DMS 273 treated with DMSO at 0.1 percent for 48 hours (cell line): ENCODE measurements at places on chromosomes 1 and 21.

- DNase-seq, result no peak
Observed at GRCh38 chr1:109740615-109741373, at the start of gene GSTM3. Gene GSTM3 (minus strand): TSS chr1:109741038. CDS start chr1:109740287, 751 bp downstream.

GRCh38 chr1:36612881-36613280, 130.2 kb upstream of the CSF3R start:
- no peak for DNase-seq

- DNase-seq, result no peak
Observed at GRCh38 chr1:229843627-229844238, 217.7 kb downstream of the URB2 start.

GRCh38 chr1:42942444-42942843, 16.2 kb downstream of the SLC2A1 start:
- DNase-seq, result no peak

DNA sequence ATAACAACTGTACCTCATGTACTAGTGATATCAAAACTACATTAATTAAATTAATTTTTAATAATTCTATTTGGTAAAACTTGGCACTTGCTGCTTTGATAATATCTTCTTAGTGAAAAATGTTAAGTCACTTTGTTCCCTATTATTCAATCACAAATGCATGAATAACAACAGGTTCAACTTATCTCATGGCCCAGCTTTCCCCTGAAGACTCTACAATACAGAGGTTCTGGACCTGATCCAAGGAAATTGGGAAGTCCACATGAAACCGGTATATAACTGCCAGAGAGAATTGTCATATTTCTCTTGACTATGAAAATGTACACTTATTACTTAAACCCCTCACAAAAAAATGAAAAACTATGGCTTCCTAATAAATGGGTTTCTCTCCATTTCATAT, 33.9 kb upstream of the PTPRC start:
- no peak for DNase-seq

- DNase-seq, result peak; percentile 37
Observed at GRCh38 chr1:85109475-85109874, 61.2 kb upstream of the MCOLN3 start.

GRCh38 chr1:74504125-74504932, 8.1 kb downstream of the LRRC53 start:
- DNase-seq, result peak; percentile 8

- no peak for DNase-seq
Observed at GRCh38 chr21:34997294-34997693, 51.8 kb downstream of the RUNX1 start.

DNA sequence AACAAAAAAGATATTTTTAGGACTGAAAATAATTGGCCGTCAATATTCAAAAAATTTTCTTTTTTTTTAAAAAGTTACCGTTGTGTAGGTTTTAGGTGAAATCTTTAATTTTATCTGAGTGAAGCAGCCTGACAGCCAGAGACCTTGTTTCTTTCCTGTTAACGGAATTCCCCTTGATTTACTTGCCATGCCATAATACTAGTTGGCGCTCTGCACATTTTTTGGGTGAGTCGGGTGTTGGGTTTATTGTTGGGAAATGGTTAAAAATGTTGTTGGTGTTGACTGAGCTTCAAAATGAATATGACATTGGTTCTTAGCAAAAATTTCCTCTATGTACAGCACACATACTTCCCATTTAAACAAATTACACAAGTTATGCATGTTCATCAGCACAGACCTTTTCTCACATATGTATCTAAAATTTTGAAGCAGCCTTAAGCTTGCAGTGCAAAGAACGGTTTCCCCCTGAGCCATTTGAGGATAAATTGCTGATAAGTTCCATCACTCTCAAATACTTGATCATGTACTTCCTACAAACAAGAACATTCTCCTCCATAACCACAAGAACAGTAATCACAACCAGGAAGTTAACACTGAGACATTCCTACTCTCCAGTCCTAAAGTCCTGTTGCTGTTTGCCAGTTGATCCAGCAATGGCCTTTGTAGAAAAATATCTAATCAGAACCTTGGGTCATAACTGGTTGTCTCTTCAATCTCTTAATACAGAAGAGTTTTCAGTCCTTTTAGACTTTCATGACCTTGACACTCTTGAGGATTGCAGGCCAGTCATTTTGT, 34.2 kb downstream of the CAMTA1 start:
- DNase-seq, result no peak

GRCh38 chr1:214670098-214670497, 67.1 kb downstream of the CENPF start:
- no peak for DNase-seq

GRCh38 chr1:47416319-47417169, 459 bp downstream of the FOXE3 start:
- DNase-seq, result no peak

- no peak for DNase-seq
Observed at GRCh38 chr1:9331016-9331415, 38.3 kb downstream of the SPSB1 start.

DNA sequence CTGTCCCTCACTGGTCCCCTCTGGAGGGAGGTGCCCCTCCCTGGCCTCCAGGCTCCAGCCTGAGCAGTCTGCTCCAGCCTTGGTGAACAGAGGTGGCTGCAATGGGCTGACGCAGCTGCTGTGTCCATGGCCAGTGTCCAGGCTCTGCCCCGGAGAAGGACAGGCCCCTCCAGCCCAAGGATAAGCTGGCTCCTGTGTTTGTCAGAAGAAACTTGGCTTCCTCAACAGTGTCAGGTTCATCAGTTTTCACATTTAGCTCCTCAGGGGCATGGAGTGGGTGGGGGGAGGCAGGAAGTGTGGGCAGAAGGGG, 402.8 kb downstream of the MATN1 start:
- no peak for DNase-seq

GRCh38 chr1:232709386-232709785, 79.5 kb upstream of the SIPA1L2 start:
- no peak for DNase-seq

DNA sequence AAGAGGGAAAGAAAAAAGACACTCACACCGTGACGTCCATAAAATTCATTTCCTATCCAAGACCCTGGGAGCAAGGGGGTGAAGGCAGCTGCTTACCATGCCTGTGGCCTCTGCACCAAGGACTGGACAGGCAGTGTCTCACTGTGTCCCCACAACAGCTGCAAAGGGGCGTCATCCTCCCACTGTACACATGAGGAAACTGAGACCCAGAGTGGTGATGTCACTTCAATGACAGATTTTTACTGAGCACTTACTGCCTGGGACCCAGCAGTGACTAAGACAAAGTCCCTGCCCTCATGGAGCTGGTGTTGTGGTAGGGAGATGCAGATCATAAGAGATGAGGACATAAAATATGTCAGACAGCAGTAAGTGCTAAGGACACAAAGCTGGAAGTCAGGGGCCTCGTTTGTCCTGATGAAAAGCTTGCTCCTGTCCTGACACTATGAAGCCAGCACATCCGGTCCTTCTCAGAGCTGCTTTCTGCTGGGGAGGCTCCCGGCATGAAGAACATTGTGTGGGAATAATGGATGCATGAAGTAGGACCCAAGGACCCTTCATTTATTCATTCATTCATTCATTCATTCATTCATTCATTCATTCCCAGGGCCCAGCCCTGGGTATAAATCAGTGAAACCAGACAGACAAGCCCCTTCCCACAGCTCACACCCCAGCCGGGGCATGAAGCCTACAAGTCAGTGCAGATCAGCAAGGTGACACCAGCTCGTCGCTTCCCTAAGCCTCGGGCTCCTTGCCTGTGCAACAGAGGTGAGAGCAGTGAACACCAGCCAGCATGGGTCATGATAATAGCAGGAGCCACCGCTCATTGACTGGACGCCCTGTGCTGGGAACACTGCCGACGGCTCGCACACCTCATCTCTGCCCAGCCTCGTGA, 473.7 kb downstream of the MATN1 start:
- DNase-seq, result no peak

- DNase-seq, result no peak
Observed at GRCh38 chr1:34140011-34140676, 24.9 kb downstream of the CSMD2 start.

DNA sequence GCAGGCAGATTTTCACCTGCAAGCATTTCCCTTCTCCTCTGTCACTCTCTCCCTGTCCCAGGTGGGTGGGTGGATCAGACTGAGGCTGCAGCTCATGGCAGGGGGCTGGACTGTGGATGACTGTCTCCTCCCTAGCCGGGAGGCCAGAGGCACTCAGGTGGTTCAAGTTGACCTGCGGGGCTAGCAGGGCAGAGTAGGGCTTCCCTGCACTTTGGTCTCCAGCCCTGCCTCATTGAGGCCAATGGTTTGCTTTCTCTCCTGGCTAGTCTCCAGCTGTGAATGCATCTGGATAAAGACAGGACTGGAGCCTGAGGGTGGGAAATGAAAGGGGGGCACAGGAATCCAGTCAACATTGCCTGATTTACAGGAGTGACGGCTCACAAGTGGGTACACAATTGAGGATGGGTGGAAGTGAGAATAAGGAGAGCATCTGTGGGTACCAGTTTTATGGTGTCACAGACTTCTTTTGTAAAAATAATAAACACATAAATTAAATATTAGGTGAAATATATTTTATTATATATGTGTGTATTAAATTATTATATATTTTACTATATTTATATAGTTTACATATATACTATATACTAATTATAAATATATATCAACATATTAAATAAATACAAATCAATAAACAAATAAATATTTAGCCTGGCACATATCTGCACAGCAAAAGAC, 25.6 kb downstream of the RUNX1 start:
- DNase-seq, result no peak

DNA sequence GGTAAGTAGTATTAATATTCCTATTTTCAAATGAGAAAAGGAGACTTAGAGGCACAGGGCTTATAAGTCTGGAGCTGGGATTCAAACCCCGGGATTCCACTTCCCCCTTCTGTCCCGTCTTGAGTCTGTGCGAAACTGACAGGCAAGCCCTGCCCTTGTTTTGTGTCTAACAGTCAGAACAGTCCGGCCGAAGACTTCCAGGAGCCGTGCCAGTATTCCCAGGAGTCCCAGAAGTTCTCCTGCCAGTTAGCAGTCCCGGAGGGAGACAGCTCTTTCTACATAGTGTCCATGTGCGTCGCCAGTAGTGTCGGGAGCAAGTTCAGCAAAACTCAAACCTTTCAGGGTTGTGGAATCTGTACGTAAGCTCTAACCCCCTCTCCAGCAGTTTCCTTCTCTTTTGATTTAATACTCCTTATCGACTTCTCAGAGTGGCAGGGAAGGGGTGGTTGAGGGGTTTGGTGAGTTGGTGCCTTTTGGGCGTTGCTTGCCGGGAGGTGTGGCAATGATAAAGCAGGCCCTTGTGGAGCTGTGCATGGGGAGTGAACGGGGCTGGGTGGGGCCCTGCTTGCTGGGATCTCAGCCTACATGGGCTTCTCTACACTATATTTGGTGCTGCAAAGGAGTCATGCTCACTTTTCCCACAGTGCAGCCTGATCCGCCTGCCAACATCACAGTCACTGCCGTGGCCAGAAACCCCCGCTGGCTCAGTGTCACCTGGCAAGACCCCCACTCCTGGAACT, 29.4 kb downstream of the IL6R start:
- no peak for DNase-seq

GRCh38 chr1:74767490-74767889, 34.5 kb downstream of the TYW3 start:
- no peak for DNase-seq

- no peak for DNase-seq
Observed at GRCh38 chr1:215160351-215160750, 77.8 kb downstream of the KCNK2 start.

- DNase-seq, result no peak
Observed at GRCh38 chr1:201085902-201086735, 26.1 kb downstream of the CACNA1S start.

GRCh38 chr1:67886076-67886475, 52.8 kb upstream of the GNG12 start:
- no peak for DNase-seq

DNA sequence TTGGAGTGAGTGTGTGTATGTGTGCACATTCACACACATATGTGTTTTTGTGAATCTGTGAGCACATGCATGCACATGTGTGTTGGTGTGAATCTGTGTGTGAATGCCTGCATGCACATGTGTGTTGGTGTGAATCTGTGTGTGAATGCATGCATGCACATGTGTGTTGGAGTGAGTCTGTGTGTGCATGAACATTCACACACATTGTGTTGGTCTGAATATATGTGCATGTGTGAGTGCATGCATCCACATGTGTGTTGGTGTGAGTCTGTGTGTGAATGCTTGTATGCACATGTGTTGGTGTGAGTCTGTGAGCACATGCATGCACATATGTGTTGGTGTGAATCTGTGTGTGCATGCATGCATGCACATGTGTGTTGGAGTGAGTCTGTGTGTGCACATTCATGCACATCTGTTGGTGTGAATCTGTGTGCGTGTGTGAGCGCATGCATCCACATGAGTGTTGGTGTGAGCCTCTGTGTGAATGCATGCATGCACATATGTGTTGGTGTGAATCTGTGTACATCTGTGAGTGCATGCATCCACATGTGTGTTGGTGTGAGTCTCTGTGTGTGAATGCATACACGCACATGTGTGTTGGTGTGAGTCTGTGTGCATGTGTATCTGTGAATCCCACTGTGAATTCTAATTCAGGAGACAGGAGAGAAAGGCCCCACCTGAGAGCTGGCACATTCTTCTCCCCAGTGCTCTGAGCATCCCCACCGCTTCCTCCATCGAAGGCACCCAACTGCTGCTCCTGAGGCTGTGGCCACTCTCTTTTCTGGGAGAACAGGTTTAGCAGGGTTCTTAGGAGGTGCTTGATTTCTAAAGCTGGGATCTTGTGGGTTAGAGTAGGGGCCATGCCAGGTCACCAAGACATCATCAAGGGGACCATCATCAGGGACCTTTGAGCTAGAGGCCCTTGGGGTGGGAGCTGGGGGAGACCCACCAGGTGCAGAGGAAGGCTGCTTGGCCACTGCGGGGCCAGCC, 117.5 kb upstream of the ARHGEF16 start:
- DNase-seq, result no peak

DNA sequence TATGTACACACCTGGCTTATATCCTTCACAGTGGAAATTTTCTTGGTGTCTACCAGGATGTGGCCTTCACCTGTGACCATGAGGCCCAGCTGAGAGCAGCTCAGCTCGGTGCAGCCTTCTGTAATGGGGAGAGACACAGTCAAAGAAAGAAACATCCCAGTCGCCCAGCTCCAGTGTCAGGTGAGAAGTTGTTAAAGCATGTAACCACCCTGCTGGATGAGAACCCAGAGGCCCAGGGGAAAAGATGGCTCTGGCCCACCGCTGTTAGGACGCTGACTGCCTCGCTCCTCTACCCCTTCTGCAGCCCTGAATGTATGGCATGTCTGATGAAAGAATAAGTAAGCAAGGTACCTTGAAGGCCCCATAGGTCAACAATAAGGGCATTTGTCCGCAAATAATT, 52.7 kb downstream of the SCCPDH start:
- no peak for DNase-seq

- no peak for DNase-seq
Observed at GRCh38 chr1:56434740-56435139, 144.6 kb downstream of the PLPP3 start.

GRCh38 chr1:39981385-39981784, 26.4 kb downstream of the MFSD2A start:
- no peak for DNase-seq
